Activated B cell treated with CpG ODN at 0.5 μM for 24 hours (primary cell): ENCODE measurements at places on chromosomes 11 and 22.

GRCh38 chr22:49660794-49661781, 166.6 kb downstream of the BRD1 start:
- peak; percentile 7 for DNase-seq

DNA sequence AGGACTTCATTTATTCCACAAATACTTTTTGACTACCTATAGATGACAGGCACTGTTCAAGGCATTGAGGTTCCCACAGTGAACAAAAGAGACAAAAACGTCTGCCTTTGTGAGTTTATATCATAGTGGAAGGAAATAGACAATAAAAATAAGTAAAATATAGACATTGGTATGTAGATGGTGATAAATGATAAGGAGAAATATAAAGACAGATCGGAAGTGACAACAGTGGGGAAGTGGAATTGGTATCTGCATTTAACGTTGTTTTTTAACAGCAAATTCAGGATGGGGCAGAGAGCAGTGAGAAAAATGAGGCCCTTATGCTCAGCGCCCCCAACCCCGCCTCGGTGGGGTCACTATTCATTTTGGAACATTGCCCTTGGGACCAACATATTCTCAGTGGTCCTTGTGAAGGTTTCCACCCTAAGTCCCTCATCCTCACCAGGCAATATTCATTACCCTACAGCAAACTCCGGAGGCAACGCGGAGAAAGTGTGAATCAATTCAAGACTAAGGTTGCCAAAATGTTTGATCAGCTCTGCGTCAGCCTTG, 627 bp upstream of the PEX26 start:
- DNase-seq, result no peak

GRCh38 chr22:37561212-37562048, 1.1 kb downstream of the CDC42EP1 start:
- peak; percentile 70 for DNase-seq

DNA sequence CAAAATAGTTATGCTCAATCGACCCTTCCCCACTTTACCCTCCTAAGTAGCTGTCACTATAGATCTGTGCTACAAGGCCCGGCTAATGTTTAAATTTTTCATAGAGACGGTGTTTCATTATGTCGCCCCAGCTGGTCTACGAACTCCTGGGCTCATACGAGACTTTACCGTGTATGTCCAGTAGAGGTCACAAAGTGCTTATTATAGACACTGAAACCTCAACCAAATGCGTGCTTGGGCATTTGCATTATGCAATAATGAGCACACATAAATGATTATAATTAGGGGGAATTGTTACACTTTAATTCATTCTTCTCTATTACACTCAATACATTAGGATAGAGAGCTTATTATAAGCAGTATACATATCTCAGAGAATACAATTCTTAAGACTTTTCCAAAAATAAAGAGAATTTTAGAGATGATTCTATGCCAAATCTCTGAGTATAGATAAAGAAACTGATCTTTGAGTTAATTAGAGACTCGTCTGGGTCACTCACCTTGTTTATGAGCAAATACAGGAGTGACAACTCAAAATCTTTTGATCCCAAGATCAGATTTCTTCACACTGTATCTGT, 12.5 kb upstream of the MRPL16 start:
- no peak for DNase-seq

DNA sequence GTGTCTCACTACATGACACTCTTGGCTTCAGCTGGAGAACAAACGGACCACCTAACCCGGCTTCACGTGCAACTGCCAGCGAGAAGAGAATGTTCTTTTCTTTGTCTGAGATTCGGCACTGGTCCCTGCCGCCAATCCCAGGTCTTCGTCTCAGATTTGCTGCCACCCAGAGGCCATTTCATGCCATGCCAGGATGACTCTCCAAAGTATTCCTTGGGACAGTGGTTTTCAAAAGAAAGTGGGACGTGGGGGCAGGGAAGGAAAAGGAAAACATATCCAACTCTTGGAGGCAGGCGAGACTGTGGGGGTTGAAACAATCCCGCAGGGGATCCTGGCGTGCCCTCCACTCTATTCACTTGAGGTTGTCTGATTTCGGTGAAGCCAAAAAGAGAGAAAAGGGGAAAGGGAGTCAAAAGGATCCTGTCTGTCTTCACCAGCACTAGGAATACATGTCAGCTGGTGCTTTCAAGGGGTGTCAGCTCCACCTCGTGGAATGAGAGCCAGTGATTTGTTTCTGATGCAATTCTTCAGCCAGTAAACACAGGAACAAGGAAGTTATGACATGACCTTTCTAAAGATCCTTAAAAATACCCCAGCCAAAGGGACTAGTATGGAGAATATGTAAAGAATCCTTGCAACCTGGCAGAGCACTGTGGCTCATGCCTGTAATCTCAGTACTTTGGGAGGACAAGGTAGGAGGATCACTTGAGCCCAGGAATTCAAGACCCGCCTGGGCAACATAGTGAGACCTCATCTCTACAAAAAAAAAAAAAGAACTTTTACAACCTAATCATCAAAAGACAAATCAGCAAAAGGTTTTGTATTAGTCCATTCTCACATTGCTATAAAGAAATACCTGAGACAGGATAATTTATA, 41.0 kb upstream of the APLNR start:
- no peak for DNase-seq

DNA sequence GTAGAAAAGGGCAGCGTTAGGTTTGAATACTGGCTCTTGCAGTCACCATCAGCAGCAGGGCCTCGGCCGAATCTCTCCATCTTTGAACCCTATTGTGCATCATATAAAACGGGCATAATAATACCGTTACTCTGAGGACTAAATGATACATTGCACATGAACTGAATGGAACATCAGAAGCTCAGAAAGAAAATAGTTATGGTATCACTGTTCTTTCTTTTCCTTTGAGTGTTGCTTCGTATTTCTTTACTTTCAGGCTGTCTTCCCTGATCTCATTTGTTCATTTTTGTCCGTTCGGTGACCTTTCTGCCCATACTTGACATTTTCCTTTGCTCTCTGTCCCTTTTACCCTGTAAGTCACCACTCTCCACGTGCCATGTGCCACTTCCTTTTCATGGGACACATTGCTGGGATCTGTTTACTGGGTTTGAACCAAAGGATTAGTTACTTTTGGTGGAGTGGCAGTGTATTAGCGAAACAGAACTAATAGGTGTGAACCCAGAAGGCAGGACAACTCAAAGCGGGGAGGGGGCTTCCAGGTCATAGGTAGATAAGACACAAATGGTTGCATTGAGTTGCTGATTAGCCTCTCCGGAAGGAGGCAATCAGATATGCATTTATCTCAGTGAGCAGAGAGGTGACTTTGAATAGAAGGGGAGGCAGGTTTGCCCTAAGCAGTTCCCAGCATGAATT, 717 bp upstream of the ZNF202 start:
- DNase-seq, result no peak

DNA sequence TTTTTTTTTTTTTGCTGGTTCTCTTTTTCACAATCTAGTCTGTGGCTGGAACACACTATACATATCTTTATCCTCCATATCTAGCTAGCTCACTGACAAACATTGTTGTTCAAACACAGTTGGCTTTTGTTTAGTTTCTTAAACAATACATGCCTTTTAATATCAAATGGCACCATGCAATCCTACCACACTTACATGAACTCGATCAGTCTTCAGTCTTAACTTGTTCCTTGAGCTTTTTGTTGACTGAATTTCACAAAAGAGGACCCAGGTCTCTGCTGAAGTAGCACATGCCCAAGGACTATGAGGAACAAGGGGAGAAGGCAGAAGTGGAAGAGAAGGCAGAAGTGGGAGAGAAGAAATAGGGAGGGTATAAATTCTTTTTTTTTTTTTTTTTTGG, 25.5 kb downstream of the TMEM123 start:
- no peak for DNase-seq

DNA sequence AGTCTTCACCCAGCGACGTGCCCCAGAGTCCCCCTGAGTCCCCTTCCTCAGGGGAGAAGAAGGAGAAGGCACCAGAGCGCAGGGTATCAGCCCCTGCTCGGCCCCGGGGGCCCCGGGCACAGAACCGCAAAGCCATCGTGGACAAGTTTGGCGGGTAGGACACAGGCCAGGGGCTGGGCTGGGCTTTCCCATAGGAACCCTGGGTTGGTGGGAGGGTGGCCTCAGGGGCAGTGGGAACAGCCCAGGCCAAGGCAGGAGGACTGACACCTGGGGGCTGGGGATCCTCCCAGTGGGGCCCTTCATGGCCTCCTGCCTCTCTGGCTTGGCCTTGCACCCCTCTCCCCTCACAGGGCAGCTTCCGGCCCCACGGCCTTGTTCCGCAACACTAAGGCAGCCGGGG, 8.5 kb downstream of the SMTNL1 start:
- DNase-seq, result no peak

GRCh38 chr22:44493206-44493605, 4.8 kb downstream of the RTL6 start:
- DNase-seq, result no peak

- no peak for DNase-seq
Measured at GRCh38 chr11:29256580-29256979, 760.2 kb downstream of the KCNA4 start.

- no peak for DNase-seq
Measured at GRCh38 chr11:110874437-110875030, 162.3 kb upstream of the ARHGAP20 start.

DNA sequence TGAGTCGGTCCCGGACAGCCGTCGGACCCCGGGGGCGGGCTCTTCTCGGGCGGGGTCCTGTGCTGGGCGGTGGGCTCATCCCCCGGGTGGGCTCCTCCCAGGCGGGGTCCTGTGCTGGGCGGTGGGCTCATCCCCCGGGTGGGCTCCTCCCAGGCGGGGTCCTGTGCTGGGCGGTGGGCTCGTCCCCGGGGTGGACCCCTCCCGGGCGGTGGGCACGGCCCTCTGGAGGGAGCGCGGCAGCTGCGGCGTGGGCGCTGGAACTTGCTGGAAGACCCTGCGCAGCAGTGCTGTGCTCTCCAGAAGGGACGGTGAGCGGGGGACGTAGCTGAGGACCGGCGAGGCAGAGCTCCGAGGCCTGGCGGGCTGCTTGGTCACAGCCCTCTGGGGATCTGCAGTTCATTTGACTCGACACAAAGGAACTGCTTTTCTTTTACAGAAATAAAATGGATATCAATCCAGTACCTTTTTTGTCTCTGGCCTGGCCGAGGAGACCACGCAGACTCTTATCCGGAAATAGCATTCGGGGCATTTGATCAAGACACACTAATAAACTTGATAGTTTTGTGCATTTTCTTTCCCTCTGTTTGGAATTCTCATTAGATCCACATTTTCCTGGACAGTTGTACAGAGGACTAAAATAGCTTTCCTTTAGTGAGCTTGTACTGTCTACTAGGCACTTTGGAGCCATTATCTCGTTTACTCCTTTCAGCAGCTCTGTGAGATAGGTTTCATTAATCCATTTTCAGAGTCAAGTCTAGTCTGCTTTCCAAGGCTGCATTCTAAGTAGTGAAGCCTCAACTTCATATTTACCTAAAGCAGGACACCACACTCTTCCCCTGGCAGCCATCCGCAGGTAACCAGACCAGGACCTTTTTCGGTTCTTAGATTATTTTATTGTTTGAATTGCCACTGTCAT, 812 bp downstream of the JAM3 start:
- DNase-seq, result no peak

DNA sequence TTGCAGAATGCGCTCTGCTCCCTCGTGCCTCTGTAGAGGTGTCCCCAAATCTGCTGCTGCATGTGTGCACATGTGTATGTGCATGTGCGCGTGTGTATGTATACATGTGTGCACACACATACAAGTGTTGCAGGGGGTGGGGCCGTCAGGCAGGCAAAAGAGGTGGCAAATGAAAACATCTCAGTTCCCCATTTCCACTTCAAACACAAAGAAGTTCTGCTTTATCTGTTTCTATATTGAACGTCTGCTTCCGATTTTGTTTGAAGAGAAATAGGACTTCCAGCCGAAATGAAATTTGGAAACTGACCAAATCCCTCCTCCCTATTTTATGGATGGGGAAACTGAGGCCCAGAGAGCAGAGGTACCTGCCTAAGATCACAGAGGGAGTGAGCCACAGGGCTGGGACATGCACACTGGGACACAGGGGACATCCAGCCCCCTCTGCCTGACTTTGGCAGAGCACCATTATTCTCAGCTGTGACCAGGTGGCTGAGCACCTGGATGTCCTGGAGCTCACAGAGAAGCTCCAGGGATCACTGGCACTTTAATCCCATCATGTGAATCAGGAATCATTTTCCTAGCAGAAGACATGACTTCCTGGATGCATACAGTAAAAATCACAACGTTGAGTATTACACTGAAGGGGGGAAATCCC, 41.2 kb upstream of the ALX4 start:
- DNase-seq, result peak; percentile 22

GRCh38 chr22:45790401-45790800, 118.8 kb downstream of the ATXN10 start:
- no peak for DNase-seq

DNA sequence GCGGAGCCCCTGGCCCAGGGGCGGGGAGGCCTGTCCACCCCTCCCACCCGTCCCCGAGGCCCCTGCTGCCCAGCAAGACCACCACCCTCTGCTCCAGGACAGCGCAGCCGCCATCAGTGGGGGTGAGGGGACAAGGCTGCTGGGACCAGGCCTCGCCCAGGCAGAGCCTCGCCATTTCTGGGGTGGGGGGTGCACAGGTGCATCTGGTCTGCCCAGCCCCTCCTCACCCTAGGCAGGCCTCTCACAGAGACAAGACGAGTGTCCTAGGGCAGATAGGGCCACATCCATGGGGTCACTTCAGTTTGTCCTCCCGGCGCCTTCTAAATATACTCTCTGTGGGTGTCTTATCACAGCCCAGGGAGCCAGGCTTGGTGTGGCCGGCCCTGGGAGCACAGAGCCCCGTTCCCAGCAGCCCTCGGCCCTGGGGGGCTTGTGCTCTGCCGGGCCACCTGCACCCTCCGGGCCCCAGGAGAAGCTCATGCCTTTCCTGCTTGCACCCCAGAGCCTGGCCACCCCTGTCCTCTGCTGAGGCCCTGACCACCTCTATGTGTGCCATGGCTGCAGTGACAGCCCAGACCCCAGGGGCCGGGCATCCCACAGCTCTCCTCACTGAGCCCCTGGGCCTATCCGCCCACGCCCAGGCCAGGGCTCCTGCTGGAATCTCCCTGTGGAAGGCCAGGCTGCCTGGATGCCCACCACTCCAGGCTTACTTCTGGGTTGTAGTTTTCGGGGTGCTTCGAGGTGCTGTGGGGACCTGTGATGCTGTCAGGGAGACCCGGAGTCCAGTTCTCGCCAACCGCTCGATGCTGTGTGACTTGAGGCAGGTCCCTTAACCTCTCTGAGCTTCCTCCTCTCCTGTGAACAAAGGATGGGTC, 70.8 kb downstream of the KCNQ1 start:
- peak; percentile 9 for DNase-seq

GRCh38 chr22:28297504-28297903, 378.4 kb upstream of the PITPNB start:
- DNase-seq, result no peak

GRCh38 chr11:77142091-77142975, 14.3 kb downstream of the MYO7A start:
- DNase-seq, result no peak

DNA sequence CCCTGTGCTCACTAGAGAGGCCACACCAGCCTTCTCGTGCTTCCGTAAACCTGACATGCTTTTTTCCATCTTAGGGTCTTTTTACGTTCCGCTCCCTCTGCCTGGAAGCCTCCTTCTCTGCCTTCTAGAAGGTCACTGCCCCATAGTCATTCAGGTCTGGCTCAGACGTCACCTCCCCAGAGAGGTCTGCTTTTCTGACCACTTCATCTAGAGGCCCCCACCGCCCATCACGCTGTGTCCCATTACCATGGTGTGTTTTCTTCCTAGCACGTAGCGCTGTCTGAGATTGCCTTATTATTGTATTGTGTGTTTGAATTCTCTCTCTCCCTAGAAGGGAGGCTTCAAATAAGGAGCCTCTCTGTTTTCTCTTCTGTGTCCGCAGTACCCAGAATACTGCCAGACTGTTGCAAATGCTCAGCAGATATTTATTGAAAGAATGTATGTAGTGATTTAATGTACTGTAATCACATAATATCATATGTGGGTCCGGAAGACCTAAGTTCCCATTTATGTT, 10.0 kb downstream of the TAB1 start:
- DNase-seq, result no peak
